ENCODE measurements at places on chromosomes 1 and 21.

GRCh38 chr1:94100129-94100784 lies 20.7 kb downstream of the ABCA4 start:
- no peak for DNase-seq

DNA sequence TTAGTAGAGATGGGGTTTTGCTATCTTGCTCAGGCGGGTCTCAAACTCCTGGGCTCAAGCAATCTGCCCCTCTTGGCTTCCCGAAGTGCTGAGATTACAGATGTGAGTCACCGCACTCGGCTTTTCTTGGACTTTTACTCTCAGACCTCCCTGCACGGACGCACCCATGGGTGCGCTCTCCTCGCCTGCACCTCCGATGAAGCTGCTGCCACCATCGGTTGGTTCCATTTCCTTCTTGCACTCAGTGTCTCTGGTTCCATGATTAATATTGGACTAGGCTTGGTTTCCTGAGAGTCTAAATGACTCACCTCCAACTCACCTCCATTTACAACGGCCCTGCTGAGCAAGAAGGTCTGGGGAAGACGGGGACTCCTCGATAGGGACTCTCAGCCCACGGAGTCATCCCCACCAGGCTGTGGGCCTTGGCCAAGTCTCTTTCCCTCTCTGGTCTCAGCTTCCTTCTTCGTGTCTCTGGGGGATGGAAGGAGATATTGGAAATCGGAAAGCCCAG lies 6.7 kb upstream of the TNFRSF8 start:
- DNase-seq = no peak

DNA sequence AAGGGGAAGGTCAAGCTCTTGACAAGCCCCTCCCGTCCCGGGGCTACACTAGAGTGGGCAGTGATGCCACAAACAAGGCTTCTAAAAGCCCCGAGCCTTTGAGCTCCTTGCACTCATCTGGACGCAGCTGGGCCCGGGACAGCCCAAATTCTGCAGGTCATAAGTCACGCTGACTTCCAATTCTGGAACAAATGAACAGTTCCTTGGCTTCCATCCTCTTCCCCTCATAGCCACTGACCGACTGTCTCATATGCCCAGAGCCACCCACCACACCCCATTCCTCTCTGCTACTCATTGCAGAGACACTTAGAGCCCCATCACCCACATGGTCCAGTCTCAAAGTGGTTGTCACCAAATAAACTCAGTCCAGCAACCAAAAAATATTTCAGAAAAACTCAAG lies 32.8 kb upstream of the PRELP start:
- DNase-seq = no peak

- no peak for DNase-seq
Observed at GRCh38 chr1:219041141-219041540, 132.5 kb upstream of the LYPLAL1 start.

- DNase-seq = no peak
Observed at GRCh38 chr21:26281506-26281905, 110.9 kb upstream of the APP start.

- DNase-seq = no peak
Observed at GRCh38 chr1:21751281-21751680, 31.7 kb downstream of the USP48 start.

DNA sequence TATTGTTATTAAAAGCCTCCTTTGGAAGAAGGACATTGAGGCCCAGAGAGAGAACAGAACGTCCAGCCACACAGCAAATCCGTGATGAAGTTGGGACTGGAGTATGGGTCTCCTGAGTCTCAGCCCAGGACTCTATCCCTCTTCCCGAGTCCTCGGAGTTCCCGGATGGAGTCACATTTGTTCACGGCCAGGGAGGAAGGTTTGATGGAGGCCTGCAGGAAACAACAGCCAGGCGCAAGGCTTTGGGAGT lies 357 bp upstream of the TXLNA start:
- DNase-seq = no peak

- peak; percentile 0 for DNase-seq
Observed at GRCh38 chr21:42269386-42269785, 45.8 kb downstream of the TFF3 start.

DNA sequence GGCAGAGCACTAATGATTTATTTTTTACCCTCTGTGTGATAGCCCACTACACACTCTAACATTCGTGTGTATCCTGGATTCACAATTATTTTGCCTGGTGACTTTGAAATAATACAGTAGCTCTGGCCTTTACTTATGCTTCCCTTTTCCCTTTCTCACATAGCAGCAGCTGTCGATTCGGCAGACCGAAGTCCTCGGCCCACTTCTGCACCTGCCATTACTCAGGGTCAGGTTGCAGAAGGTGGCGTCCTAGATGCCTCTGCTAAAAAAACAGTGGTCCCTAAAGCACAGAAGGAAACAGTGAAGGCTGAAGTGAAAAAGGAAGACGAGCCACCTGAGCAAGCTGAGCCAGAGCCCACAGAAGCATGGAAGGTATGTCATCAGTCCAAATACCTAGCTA lies 70.8 kb downstream of the TMEM200B start:
- DNase-seq = no peak

DNA sequence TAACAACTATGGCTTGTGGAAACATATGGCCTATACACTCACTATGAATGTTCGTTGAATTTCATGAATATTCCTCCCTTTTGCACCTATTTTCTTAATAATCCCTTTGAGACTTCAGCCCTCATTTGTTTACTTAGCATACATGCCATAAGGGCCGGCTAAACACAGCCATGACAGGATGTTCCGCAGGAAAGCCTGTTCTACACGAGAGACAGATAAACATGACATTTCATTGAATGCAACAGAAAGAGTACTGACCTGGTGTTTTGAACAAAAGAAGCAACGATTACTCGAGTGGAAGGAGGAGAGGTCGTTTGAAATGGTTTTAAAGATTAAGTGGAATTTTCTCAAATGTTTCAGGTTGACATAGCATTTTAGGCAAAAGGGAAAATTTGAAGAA lies 459.5 kb upstream of the CXADR start:
- DNase-seq = no peak

DNA sequence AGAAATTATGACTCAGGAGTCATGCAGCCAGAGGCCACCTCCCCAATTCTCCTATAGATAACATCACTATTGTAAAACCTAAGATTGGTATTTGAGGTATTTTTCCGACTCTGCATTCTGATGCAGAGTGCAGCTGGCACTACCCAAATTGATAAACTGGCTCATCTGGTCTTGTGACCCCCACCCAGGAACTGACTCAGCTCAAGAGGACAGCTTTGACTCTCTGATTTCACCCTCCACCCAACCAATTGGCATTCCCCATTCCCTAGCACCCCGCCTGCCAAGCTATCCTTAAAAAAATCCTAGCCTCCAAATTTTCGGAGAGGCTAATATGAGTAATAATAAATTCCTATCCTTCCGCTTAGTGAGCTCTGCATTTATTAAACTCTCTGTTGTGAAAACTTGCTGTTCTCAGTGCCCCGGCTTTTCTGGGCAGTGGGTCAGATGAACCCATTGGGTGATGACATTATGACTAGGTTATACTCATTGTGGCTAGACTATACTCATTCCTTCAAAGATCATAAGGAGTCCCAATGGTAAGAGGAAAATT lies 39.4 kb upstream of the EPS15 start:
- DNase-seq = no peak

DNA sequence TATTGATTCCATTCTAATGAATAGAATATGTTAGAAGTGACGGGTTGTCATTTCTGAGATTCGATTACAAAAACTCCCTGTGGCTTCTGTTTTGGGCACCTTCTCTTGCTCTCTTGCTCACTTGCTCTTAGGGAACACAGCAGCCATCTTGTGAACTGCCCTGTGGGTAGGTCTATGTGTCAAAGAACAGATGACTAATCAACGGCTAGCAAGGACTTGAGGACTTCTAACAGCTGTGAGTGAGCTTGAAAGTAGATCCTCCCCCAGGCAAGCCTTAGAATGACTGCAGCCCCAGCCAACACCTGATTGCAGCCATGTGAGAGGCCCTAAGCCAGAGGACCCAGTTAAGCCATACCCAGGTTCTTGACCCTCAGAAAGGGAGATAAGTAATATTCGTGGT lies 49.3 kb downstream of the AZIN2 start:
- DNase-seq = no peak

DNA sequence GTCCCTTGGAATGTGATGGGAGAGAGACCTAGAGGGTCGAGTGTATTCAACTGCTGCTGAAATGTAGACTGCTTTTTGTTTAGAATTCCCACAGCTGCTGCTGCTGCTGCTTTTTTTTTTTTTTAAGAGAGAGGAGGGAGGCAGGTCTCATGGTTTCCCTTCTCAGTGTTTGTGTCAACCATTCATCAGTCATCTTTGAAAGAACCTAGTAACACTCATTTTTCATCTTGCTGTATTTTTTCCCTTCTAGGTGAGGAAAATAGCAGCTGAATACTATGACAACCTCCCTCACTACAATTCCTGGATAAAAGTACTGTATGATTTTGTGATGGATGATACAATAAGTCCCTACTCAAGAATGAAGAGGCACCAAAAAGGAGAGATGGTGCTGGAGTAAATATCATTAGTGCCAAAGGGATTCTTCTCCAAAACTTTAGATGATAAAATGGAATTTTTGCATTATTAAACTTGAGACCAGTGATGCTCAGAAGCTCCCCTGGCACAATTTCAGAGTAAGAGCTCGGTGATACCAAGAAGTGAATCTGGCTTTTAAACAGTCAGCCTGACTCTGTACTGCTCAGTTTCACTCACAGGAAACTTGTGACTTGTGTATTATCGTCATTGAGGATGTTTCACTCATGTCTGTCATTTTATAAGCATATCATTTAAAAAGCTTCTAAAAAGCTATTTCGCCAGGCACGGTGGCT lies 9.2 kb downstream of the DEGS1 start:
- no peak for DNase-seq

Measured in NCI-H2081 treated with DMSO at 0.1 percent for 48 hours (cell line).